ENCODE measurements at places on chromosomes 7 and 10.

GRCh38 chr10:78264361-78264760 is 230.7 kb downstream of the RPS24 start:
- no peak for DNase-seq

DNA sequence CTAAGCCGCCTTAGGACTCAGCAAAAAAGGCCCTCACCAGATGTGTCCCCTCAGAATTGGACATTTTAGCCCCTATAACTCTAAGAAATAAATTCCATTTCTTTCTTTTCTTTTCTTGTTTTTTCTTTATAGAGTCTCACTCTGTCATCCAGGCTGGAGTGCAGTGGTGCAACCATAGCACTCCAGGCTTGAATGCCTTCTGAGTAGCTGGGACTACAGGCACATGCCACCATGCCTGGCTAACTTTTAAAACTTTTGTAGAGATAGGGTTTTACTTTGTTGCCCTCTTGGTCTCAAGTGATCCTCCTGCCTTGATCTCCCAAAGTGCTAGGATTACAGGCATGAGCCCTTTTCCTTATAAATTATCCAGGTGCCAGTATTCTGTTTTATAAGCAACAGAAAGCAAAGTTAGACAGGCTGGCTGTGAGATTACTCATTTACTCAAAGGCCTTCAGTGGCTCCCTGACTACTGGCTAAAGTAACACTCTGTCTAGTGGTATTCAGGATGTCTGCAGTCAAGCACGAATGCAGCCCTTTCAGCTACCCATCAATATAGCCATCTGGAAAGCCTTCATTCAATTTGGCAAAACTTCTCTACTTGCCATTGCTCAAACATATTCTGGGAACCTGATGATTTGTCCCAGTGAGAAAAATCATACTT is 128.6 kb downstream of the ICA1 start:
- DNase-seq, result no peak

- no peak for DNase-seq
Observed at GRCh38 chr10:132104471-132105301, 38.9 kb downstream of the JAKMIP3 start.

GRCh38 chr7:77684030-77684429 is 12.2 kb upstream of the RSBN1L start:
- peak; percentile 91 for DNase-seq

GRCh38 chr7:107946881-107947280 is 55.9 kb downstream of the DLD start:
- DNase-seq, result no peak

GRCh38 chr10:54441275-54441674 is 359.8 kb downstream of the PCDH15 start:
- DNase-seq, result no peak

- DNase-seq, result peak; percentile 80
Observed at GRCh38 chr7:100515072-100515532, 23.9 kb upstream of the AGFG2 start.

- DNase-seq, result no peak
Observed at GRCh38 chr7:30616318-30616717, 21.6 kb downstream of the GARS1 start.

DNA sequence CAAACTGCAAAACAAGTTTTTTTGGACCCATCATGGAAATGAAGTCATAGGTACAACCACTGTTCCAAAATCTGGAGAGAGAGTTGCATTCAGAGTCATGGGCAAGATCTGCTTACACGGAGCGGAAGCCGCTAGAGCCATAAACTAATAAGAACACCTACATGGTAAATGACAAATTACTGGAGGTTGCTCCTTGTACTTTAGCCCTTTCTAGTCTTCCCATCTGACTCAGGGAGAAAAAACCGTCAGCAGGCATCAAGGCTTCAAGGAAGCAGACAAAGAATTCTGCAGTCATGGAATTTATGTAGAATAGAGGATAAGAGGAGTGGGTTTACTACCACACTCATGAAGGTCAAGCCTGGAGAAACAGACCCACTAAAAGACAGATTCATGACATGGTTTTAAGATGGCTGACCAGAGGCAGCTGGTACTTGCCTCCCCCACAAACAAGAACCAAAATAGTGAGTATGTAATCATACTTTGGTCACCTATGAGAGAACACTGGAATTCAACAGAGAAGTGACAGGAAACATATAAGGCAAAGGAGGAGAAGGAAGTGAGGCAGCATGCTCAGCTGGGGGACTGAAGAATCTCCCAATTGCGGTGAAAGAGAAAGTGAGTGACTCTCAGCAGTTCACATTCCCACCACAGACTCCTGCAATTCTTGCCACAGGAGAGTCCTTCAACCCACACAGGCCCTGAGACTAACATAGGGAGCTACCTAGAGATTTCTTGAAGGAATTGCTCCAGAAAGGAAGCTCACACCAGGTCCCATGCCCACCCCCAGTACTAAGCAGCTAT is 42.4 kb upstream of the ASAH2 start:
- DNase-seq, result no peak

- no peak for DNase-seq
Observed at GRCh38 chr10:85961073-85961472, 405.5 kb downstream of the GRID1 start.

DNA sequence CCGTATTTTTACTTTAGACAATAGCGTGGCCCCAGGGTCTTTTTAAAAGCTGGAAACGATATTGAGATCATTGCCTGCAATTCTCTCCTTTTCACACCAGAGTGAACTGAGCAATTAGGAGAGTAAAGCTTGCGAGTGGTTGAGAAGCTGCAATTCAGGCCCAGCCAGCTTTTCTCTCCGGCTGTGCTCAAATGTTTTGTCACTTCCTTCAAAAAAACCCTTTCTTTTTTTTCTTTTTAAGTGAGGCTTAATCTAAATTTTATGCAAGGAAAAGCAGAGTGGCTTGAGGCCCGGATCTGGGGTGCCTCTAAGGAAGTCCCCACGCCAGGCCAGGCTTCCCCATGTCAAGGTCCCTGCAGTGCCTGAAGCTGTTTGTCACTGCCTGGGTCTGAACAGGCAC is 433.9 kb downstream of the GLRX3 start:
- DNase-seq, result no peak

GRCh38 chr7:48780862-48781261 is 143.5 kb upstream of the CDC14C start:
- no peak for DNase-seq

- no peak for DNase-seq
Observed at GRCh38 chr10:6654571-6654970, 74.5 kb upstream of the PRKCQ start.

- no peak for DNase-seq
Observed at GRCh38 chr10:69025370-69025896, 36.8 kb downstream of the KIFBP start.

GRCh38 chr10:59808896-59809643 is 55.8 kb upstream of the MRLN start:
- DNase-seq, result peak; percentile 77

GRCh38 chr7:929311-929711 is 25.2 kb downstream of the ADAP1 start:
- DNase-seq, result peak; percentile 48

DNA sequence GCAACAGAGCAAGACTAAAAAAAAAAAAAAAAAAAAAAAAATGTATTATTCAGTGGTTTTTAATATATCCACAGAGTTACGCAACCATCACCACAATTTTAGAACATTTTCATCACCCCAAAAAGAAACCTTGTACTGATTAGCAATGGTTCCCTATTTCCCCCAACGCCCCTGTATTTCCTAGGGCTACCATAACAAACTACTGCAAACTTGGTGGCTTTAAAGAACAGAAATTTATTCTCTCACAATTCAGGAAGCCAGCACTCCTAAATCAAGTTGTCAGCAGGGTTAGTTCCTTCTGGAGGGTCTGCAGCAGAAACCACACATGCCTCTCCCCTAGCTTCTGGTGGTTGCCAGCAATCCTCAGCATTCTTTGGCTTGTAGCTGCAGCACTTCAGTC is 5.9 kb upstream of the NUP42 start:
- DNase-seq, result no peak

- no peak for DNase-seq
Observed at GRCh38 chr7:64887756-64888508, 15.1 kb upstream of the ZNF273 start.

DNA sequence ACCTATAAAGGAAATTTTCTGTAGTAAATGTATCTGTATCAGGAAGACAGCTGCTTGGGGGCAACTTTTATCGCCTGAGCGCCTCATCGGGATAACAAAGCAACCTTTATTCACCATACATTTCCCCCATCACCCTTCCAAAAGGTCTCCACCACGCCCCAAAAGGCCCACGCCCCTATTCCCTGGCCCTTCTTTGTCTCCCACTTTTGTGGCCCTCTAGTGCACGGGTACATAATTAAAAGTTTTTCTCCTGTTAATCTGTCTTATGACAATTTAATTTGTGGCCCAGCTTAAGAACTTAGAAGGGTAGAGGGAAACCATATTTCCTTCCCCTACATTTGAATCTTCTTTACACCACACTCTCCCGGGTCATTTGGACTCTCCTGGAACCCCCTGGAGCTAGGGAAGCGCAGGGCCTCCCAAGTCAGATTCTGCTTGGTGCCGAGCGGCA is 625 bp downstream of the RP9 start:
- peak; percentile 51 for DNase-seq

DNA sequence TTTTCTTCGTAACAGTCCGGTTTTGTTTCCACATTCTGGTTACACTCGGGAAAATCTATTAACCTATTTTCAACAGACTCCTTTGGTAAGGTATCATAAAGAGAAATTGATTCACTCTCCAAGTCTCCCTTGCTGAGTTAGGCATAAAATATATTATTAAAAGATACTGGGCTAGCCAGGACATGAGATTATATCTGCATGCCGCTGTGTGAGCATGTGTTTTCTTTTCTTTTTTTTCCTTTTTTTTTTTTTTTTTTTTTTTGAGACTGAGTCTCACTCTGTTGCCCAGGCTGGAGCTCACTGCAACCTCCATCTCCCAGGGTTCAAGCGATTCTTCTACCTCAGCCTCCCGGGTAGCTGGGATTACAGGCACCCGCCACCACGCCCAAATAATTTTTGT is 23.0 kb upstream of the SFMBT2 start:
- no peak for DNase-seq

DNA sequence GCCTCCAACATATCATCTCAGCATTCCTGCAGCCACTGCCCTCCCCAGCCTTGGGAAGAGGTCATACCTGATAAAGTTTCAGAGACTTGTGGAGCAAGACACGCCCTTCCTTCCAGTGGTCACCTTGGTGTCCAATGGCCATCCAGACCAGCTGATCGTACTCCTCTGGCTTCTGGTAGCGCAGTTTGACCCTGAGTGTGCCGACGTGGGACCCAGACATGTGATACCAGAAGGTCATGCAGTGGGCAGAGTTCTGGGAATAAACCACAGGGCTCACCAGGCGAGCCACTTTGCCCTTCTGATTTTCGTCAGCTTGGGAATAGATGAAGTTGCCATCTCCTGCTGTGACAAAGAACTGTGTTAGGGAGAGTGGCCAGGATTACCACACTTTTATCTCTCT is 148.3 kb downstream of the NRP1 start:
- DNase-seq, result no peak

GRCh38 chr10:5892007-5892406 is 2.0 kb downstream of the FBH1 start:
- DNase-seq, result peak; percentile 67

DNA sequence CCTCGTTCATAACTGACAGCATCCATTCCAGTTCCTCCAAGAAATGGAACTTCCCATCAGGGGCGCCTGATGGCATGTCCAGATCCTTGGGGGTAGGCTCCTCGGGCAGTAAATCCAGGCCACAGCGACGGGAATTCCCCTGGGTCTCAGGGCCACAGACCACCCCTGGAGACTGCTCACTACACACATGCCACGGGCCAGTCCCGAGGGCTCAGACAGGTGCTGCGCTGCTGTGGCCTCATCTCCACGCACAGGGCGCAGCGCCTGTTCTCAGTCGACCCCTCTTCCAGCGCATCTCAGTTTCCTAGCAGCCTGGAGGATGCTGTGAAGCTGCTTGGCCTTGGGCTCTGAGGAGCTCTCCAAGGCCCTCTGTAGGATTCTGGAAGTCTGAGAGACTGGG is 473.5 kb upstream of the FOXK1 start:
- no peak for DNase-seq

DNA sequence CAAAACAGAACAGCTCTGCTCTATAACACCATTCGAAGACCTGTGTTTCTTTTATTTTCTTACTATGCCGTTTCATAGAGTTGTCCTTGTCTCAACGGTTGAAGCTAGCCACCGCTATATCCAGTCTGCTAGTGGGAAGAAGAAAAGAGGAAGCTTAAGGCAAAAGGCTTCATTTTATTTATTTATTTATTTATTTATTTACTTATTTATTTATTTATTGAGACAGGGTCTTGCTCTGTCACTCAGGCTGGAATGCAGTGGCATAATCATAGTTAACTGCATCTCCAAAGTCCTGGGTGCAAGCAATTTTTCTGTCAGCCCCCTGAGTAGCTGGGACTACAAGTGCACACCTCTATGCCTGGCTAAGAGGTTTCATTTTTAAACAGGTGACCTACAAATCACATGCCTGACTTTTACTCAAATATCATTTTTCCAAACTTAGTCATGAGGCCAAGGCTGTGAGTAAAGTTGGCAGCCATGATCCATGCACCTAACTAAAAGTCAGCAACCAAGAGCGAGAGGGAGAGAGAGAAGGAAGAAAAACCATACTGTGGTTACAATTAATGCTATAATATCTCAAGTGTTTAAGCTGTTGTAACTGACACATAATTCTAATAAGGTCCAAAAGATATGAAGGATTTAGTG is 1305.3 kb upstream of the LRRTM3 start:
- DNase-seq, result no peak

DNA sequence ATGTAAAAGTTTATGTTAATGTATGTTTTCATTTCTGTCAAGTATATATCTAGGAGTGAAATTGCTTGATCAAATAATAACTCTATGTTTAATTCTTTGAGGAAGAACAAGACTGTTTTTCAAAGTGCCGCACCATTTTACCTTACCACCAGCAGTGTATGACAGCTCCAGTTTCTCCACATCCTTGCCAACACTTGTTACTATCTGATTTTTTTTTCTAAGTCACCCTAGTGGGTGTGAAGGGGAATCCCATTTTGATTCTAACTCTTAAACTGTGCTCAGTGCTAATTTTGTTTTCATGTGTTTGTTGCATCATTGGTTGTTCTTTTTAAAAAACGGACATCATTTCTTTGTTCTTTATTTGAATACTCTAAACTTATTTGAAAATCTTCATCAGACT is 120.2 kb upstream of the CDK6 start:
- no peak for DNase-seq

GRCh38 chr10:57964351-57964750 is 303.3 kb downstream of the IPMK start:
- peak; percentile 44 for DNase-seq

DNA sequence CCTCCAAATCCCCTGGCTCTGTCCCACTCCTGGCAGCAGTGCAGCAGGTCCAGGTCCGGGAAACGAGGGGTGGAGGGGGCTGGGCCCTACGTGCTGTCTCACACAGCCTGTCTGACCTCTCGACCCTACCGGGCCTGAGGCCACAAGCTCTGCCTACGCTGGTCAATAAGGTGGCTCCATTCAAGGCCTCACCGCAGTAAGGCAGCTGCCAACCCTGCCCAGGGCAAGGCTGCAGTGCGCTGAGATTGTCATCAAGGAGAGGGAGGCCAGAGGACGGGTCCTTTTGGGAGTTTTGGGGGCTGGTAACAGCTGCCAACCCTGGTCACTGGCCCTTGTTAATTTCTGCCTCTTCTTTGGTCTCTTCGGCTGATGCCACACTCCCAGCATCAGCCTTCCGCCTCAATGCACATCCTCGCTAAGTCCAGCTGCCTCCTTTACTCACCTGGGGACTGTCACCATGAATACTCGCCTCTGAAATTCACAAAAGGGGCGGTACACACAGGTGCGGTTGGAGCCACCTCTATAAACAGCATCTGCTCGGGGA is 3.5 kb downstream of the EPO start:
- DNase-seq, result no peak

GRCh38 chr7:36116347-36117202 is 36.5 kb upstream of the EEPD1 start:
- DNase-seq, result no peak

Measured in cardiac fibroblast (primary cell).